Right lung (tissue), 10 donors: ENCODE measurements at places on chromosomes 7 and 10.

DNA sequence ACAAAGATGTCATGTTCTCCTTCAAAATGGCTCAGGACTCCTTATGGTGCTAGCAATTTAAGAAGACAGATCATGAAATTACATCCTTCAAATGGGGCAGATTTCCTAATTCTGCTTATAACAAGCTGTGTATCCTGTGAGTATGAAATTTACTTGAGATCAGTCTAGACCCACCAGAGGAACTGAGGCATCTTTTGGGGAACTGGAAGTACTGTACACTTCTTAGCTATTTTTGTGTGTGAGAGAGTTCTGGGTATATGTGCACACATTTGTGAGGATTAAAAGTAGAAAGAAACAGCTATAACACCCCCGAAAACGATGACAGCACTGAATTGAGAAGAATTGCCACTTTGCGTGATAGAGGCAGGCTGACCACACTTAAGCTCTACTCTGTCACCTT, 187.0 kb upstream of the CCDC6 start:
- DNase-seq: no peak

DNA sequence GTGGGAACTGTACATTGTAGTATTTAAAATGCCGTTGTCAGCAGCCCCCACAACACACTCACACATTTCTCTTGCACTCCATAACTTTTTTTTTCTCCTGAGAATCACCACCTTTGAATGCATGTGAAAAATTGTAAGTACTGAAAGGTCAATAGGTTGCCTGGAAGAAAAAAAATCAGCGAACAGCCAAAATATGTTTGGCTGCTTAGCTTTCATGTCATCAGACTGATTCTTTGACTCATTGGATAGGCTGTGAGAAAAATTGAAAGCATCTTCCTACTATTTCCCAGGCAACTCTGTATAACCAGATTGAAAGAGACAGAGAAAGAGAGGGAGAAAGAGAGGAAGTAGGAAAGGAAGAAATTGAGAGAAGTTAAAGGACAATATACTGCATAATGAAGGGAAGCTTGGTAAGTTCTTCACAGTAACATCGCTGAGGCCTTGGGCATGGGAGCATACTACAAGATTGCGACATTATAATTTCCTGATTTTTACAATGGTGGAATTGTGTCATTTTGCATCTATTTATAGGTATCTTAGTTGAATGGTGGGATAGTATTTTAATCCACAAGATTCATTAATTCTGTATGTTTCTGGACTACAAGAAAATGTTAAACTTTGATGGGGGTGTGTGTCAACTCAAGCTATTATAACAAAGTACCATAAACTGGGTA, 249.3 kb upstream of the KCND2 start:
- no peak for DNase-seq

- no peak for DNase-seq
Measured at GRCh38 chr7:44224080-44224973, 23.5 kb downstream of the YKT6 start.

DNA sequence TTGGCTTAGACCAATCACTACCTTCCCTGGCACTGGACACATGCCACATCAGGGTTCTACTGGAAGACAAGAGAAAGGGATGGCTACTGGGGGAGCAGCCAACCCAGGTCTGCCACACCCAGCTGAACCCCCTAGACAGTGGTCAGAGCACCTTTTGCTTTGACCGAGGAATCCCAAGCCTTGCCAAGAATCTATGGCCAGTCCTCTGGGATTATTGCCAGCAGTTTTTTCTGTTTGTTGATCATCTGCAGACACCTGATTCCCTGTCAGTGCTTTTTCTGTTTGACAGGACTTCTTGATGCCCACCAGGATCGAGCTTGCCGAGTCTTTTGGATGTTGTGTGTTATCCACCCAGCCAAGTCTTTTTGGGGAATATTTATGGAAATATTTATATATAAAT, 476.2 kb upstream of the GALNT17 start:
- no peak for DNase-seq

DNA sequence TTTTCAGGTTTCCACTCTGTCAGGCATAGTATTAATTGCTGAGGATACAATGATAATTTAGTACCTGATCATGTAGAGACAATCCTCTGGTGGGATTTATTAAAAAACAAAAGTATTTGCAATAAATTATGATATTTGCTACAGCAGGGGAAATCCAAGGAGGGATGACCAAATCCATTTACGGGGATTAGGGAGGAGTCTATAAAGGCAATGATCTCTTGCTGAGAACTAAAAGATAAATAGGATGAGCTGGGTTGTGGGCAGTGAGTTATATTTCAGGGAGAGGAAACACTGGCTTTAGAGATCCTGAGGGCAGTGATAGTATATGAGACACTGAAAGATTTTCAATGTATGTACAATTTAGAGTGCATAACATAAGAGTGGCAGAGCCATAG, 305.5 kb downstream of the GPR37 start:
- DNase-seq: no peak

- no peak for DNase-seq
Measured at GRCh38 chr10:35136263-35136815, 9.7 kb downstream of the CREM start.

- no peak for DNase-seq
Measured at GRCh38 chr7:142908921-142909890, 23.7 kb upstream of the TRPV6 start.

DNA sequence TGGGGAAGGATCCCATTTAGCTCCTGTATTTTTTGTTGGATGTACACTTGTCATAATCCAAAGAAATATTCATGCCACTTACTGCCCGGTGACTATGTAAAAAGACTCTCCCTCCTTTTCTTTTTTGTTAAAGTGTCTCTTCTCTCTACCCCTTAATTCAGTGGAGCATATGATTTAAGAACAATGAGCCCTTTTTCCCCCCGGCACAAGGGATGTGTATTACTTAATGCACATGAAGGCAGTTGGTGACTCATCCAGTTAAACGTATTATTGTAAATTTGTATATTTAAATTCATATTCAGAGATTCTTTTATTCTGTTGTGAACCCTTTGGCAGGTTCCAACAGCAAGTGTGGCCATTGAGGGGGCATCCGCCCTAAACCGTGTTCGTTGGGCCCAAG, 241.9 kb downstream of the SLC25A13 start:
- no peak for DNase-seq
